Stimulated activated effector memory CD8-positive, alpha-beta T cell treated with anti-CD3 and anti-CD28 coated beads, Interleukin-12 subunit alpha, Interleukin-12 subunit beta, amount 100 ng/mL, for 72 hours (primary cell): ENCODE measurements at places on chromosomes 6 and 20.

DNA sequence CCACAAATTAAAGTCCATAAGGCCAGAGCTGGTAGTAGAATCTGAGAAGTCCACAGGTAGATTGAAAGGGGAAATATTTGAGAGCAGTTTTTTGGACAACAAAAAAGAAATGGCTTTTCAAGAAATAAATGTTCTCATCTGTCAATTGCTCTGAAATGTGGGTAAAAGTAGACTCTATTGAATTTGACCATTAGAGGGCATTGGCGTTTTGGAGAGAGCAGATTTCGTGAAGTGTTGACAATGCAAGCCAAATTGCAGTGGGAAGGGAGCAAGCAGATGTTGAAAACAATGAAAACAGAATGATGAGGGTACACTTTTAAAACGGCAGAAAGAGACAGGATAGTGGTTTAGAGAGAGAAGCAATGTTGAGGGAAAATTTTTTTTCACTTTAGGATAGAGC is 149.1 kb upstream of the FAM83B start:
- DNase-seq, result no peak

DNA sequence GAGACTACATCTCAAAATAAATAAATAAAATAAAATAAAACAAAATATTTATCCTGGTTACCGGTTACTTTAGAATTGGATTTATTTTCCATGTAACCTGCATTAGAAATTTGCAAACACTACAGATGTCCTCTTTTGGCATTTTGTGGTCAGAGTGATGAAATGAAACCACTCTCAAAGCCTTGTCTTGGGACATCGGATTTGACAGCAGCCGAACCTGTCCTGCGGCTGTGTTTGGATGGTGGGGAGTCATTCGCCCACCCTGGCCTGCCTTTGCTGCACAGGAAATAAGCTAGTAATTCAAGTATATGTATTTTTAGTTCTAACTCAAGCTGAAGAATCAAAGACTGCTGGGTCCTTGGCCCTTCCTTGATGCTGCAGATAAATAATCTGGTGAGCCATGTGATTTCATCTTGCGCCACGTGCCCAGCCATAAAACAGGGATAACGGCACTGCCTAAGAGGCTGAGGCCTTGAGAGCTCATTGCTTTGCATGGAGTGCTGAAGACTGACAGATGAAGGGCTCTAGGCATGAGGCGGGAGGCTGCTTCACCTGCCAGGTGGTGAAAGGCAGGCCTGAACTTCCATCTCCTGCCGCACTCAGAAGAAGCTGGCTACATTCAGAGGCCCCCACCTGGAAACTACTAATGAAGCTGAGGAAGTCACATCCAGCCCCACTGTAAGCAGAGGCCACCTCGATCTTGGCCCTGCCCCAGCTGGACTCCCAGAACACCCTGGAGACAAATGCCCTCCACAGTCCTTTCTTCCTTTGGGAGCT is 76.9 kb downstream of the NOL4L start:
- no peak for DNase-seq

GRCh38 chr6:130324657-130325056 is 41.2 kb upstream of the TMEM200A start:
- no peak for DNase-seq

DNA sequence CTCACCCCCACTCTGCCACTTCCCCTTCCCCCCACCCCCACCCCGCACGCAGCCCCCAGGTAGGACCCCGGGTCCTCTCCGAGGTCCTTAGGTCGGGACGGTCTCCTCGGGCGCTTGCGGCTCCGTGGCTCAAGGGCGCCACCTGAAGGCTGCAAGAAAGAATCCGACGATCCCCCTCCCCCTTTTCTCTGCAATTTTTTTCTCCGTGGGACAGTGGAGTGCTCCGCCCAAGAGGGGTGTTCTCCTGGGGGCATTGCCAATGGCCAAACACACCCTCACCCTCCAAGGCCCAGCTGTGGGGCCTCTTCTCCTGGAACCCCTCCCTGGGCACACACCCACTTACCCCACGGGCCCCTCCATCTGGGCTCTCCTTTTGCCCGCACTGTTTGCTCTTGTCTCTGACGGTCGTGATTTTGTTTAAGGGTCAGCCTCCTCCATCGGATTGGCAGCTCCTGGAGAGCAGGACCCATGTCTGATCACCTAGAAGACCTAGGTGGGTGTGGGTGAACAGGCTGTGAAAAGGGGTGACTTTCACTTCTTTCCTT is 1.1 kb upstream of the TMEM74B start:
- DNase-seq, result peak; percentile 77

DNA sequence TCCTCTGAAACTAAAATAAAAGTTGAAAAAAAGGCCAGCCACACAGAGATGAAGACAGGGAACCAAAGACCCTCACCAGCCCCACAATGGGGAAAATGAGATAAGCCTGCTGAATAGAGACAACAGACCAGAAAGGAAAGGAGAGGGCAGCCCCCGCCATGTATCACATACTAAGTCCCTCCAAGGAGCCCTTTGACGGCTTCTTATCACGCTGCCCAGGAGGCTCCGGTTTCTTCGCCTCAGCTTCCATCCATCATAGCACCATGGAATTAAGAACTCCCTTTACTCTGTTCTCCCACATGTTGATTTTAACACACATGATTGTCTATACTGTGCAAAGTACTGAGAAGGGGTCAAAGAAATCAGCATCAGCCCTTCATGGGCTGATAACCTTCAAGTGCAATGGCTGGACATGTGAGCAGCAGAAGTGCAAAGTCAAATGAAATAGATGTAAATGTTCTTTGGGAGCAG is 54.9 kb downstream of the MAP3K5 start:
- no peak for DNase-seq

GRCh38 chr20:24236201-24236600 is 233.2 kb upstream of the SYNDIG1 start:
- DNase-seq, result no peak

DNA sequence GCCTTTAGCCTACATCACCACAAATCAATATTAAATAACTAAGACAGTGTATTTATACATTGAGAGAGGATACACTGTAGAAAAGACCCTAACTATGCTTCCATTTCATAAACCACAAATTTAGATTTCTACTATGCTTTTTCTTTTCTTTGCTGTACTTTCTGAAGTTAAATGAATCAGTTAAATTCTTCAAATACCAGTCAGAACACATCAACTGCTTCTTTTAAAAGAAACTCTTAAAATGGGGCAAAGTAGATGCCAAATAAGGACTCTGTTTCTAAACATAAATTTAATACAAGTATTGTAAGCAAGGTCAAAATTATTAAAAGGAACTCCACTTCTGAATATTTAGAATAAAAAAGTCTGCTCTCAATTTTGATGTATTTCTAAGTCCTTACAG is 76.9 kb downstream of the GMDS start:
- DNase-seq, result no peak

- no peak for DNase-seq
Observed at GRCh38 chr6:31972709-31973350, 892 bp upstream of the DXO start.

DNA sequence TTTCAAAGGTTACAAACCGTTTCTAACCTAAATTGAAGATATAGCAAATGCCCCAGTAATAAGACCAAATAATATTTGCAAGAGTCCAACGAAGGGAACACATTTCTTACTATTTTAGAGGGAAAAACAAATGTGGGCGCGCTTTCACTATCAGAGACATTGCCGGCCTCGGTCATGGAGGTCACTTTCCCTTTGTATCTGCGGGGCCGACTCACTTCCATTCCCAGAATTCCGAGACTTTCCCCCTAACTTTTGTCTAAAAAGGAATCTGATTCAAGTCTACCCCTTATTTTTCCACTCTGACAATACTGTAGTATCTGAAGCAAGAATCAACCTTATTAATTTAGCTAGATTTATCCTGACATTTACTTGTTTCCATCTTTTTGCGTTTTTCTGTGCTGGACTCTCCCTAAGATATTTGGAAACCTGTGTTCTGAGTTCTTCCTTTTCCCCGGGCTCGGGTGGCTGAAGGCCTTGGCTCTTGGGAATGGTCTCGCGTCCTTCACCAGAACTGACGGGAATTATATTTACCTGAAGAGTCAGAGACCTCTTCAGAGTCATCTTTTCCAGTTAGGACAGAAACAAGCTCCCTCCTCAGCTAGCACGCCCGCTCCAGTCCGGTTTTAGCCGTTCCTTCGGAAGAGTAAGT is 71.8 kb upstream of the ZNF184 start:
- DNase-seq, result no peak

- DNase-seq, result no peak
Observed at GRCh38 chr20:62728028-62728780, 19.6 kb downstream of the NTSR1 start.

DNA sequence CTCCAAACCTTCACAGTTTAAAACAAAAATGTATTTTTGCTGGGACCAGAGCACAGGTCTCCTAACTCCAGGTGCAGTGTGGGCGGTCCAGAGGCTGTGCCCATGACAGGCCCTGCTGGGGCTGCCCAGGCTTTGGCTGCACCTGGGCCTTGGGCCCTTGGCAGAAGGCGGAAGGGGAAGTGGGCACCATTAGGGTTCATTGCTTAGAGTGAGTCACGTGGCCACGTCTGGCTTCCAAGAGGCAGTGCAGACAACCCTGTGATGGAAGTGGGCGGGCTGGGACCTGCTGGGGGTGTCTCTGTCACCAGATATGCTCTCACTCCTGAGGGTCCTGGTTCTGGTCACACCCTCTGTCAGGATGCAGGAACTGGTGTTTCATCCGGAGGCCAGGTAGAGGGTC is 302.2 kb downstream of the QKI start:
- no peak for DNase-seq
